Stimulated activated CD4-positive, alpha-beta T cell treated with anti-CD3 and anti-CD28 coated beads, Interleukin-4, amount 100 ng/mL, for 48 hours (primary cell): ENCODE measurements at places on chromosomes 3 and 15.

GRCh38 chr15:61205346-61205921 lies 23.7 kb downstream of the RORA start:
- no peak for DNase-seq

- DNase-seq: no peak
Measured at GRCh38 chr3:165211721-165212120, 15.5 kb upstream of the SLITRK3 start.

DNA sequence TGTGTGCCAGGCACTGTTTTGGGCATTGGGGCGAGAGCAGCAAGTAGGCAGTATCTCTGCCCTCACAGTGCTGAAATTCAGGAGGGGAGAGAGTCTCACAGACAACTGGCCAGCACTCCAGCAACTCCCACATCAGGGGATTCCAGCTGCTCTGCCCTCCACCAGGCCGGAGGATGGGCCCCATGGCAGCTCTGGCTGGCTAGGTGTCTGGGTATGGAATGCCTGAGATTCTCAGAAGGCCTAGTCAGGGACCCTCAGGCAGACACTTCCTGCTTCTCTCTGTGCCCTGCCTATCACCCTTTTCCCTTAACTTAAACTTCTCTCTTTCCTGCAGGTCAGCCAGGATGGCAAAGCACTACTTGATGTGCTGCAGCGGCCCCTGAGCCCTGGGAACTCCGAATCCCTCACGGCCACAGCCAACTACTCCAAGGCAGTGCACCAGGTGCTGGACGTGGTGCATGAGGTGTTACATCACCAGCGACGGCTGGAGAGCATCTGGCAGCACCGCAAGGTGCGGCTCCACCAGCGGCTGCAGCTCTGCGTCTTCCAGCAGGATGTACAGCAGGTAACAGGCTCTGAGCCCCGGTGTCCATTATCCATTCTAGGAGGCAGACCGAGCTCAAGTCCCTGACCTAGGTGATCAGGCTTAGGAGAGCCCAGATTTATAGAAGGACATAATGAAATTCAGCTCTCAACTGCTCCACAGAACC lies 342.2 kb upstream of the ROPN1 start:
- DNase-seq: no peak

DNA sequence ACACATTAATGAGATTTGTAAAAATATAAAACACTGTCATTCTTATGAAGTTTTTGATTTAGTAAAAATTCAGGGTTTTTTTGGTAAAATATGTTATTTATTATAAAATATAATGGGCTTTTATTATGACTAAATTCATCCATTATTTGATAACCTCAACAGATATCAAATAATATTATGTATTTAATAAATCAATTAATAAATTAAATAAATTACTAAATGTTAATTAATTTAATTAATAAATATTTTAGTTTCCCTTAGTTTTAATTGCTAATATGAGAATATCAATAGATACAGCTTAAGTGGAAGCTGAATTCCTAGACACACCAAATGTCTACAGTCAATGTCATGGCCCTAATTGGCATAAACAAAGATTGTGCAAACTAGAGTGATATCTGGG lies 82.3 kb upstream of the DGKG start:
- DNase-seq: no peak

- no peak for DNase-seq
Measured at GRCh38 chr3:43632269-43632733, 10.5 kb upstream of the ANO10 start.

GRCh38 chr3:111072031-111072921 lies 660 bp downstream of the NECTIN3 start:
- DNase-seq: no peak

GRCh38 chr3:108133858-108134554 lies 43.2 kb upstream of the CD47 start:
- no peak for DNase-seq

GRCh38 chr3:58041826-58042324 lies 33.7 kb downstream of the FLNB start:
- DNase-seq: no peak

- DNase-seq: no peak
Measured at GRCh38 chr15:30954674-30955073, 36.8 kb downstream of the MTMR10 start.

DNA sequence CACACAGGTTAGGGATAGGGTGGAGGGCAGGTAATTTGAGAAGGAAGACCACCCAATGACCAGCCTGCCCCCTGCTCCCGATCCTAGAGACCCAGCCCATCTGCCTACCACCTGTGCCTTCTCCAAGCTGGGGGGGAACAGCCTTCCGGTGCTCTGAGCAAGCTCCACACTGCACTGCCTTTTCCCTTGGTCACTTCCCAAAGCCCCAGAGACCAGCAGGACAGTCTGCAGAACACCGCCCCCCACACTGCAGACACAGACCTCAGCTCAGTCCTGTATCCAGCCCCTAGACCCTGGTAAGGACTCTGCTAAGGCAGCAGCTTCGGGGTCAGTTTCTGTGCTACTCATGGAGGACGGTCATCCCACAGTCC lies 156.9 kb downstream of the MEGF11 start:
- no peak for DNase-seq

DNA sequence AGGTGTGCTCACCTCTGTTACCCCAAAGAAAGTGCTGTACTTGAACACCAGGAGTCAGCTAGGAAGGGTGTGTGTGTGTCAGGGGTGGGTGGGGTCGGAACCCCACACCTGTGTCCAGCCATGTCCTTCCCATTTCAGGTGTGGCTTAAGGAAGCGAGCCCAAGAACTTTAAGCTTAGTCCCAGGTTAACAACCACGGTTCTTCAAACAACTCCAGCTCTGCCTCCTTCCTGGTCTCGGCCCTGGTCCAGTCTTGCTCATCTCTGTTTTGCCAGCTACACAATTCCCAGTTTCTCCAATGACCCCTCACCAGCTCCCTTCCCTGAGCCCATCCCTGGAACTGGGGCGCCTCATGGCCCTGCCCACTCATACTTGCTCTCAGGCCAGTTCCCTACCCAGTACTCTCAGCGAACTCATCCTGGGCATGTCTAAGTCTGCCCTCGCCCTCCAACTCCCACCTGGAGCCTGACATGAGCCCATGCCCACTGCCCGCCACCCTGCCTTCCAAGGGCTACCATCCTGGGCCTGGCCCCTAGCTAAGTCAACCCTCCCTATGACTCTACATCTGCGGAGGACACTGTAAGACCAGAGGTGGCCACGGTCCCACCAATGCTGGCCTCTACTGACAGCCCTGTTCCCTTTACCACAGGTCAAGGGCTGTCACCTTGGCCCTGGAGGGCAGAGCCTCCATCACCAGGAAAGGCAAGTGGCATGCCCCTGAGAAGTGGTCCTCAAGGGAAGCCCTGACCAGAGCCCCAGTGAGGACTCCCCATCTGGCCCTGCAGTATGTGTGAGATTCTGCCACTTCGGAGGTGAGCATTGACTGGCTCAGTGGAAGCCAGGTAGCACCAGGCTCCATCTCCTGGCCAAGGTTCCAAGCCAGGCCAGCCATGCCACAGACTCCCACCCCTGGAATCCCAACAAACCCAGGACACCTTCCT lies 9.2 kb downstream of the POC1A start:
- DNase-seq: no peak

DNA sequence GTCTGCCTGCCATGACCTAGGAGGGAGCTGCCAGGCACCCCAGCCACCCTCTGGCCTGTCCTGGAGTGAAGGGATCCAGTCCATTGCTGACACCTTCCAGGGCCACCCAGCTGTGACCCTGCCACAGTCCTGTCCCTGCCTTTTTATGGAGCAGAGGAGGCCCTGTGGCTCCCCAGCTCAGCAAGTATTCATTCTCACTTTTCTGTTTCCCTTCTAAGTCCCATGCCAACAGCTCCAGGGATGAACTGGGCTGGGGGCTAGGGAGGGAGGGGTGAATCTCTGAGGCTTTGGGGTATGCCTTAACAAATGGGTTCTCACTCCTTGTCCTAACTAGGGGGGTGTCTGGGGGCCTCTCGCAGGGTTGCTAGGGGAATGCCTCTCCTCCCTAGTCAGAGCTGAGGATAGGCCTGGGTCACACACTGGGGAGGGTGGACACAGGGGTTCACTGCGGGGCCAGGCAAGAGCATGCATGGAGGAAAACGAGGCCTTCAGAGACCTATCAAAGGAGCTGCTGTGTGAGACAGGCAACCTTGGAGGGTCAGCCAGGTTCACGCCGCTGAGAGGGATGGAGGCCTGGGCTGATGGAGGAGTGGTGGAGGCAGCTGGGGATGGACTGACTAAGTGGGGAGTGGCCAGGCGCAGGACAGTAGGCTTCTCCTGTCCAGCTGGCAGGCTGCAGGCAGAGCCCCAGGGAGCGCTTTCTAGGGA lies 31.8 kb downstream of the EPHB3 start:
- no peak for DNase-seq

DNA sequence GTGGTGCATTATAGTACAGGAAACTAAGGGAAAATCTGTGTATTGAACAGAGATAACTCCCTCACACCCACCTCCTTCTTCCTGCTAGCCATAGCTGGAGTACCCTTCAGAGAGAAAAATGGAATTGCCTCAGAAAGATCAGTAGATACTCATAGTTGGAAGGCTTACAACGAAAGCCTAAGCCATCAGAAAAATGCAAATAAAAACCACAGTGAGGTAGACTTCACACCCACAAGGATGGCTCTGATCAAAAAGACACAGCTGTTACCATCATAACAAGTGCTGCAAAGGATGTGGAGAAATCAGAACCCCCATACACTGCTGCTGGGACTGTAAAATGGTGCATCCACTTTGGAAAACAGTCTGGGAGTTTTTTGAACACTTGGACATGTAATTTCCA lies 7.4 kb upstream of the DLG1 start:
- DNase-seq: no peak

DNA sequence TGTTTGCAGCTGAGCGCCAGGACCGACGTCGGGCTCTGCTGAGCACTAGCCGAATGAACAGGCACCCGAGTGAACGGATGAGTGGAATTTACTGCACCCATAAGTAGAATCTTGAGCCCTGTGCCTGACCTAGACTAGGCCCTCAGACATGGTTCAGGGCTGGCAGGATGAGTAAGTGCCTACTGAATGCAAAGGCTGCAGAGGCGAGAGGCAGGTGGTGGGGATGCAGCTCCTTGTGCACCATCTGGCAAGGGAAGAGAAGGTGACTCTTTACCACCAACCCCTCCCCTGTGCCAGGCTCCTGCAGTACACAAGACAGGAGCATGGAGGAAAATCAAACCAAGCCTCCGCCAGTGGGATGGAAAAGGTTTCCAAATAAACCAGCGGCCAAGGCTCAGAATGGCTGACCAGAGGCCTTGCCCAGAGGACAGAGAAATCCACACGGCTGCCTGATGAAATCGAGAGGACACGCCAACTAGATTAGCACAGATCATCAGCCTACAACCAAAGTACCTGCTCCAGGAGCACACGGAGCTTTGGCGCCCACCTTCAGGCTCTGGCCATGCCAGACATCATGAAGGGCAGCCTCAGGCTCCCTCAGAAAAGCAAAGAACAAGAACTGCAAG lies 141.7 kb upstream of the IQSEC1 start:
- DNase-seq: no peak

- DNase-seq: no peak
Measured at GRCh38 chr3:141442446-141442845, 44.4 kb upstream of the RASA2 start.

DNA sequence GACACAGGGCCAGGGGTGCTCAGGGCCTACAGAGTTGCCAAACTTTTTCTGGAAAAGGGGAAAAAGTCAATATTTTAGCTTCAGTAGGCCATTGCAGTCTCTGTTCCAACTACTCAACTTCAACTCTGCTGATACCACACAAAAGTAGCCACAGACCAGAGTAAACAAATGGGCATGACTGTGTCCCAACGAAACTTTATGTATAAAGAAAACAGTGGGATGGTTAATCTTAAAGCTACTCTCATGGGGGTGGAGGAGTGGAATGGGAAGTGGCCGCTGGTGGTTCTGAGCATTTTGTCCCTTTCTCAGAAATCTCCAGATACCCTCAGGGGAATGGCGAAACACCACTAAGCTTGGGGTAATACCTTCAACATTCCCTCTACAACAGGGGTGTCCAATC lies 69.9 kb downstream of the OSBPL10 start:
- no peak for DNase-seq

DNA sequence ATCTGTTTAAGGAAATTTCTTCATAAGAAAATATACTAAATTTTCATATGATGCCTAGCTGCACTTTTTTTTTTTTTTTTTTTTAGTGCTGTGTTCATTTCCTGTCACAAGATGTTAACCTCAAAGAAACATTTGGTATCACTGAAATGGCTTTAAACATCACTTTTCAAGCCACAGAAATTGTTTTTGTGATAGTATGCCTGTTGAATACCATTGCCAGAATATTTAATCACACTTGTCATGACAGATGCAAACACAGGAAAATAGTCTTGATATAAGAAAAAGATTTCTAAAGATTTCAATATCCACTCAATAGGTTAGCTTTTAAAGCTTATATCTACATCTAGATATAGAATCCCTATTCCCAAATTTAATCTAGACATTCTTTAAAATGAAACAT lies 608.5 kb upstream of the AGTR1 start:
- no peak for DNase-seq

DNA sequence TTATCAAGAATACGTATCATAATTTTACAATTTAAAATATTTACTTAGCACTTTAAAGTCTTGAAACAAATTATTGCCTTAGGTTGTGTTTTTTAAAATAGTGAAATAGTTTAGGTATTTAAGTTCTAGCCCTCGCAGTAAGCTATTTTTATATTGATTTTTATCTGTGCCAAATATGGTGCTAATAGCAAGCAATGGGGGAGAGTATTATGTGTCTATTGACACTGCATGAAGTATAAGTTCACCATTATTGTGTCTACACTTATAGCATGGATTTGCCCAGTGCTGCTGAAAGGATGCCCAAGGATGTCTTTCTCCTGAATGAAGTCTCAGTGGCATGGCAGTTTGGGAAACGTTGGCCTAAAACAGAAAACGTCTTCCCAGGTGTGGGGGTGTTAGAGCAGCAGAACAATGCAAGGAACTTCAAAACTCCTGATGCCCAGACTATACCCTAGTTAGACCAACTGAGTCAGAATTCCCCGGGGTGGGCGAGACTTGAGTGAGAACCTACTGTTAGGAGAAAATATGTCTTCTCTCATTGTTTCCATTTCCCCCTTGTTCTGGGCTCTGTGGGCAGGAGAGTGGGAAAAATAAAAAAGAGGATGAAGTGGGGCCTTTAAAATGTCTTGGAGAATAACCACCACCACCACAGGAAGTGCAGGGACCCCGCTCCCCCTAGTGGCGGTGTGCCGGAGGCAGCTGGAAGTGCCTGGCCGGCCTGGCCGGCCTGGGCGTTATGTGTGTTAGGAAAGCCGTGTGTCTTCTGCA lies 104.2 kb upstream of the SLC7A14 start:
- peak; percentile 37 for DNase-seq
